ENCODE measurements at places on chromosomes 2 and 18. TPM values are rescaled to one million over a fixed set of nuclear protein-coding genes. Genes with fewer than 3 reads are reported as not detected.

DNA sequence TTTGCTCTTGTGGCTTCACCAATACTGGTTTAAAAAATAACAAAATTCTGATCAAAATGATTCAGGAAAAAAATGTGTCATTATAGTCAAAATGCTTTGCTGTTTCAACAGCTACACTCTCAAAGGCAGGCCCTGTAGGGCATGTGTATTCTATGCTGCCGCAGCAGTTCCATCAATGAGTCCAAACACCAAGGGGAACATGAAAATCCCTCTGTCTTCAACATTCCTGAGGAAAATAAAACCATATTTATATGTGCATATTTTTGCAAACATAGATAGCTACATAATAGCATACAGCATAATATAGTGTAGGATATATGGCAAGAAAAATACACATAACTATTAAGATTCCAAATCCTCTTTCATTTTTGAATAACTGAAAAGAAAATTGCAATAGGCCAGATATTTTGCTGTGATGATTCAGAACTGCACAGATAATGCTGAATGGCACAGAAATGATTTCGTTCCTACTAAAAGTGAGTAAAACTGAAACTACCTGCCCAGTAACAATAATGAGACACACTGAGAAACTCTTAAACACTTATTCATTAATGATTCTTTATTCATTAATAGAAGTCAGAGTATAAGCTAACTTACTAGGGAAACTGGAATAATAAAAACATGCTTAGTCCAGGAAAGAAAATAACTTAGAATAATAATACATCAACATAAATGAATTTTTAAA is 343.8 kb downstream of the SUCLG1 start:
- no peak for DNase-seq

DNA sequence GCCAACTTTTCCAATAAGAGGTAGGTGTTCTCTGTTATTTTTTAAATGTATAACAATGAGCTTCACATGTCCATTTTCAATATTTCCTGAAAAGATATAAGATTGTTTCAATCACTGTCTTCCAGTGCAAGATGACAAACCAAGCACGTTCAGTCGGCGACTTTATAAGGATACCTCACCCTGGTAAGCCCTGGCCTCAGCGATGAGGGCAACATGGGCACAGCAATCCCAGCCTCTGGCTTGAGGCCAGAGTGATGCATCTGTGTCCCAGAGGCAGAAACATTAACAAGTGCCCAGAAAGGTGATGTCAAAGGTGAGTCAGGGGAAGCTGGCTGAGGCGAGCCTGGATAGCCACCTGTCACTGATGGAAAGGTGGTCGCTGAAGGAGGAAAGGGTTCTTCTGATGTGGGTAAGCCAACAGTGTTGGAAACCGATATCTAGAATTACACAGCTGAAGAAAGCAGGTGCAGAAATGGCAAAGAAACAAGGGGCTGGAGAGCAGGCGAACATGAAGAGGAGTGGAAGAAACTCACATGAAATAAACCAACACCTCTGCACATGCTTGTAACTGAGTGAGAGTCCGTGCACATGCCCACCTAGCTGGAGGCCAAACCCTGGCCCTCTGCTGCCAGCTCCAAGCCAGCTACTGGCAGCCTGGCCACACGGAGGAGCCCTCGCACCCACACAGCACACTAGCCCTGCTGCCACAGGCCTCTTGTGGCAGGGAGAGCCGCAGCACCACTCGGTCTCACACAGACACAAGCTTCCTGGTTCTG is 65.5 kb downstream of the FBXO15 start:
- DNase-seq, result peak; percentile 29

SERPINB12 gene
- total RNA-seq, result 0.96 TPM

- no peak for DNase-seq
Observed at GRCh38 chr18:46364048-46364447, 259.9 kb downstream of the HAUS1 start.

GRCh38 chr18:2617401-2617998 is 38.0 kb upstream of the SMCHD1 start:
- DNase-seq, result no peak

RBM43 gene
- total RNA-seq, result 11.3 TPM

DNA sequence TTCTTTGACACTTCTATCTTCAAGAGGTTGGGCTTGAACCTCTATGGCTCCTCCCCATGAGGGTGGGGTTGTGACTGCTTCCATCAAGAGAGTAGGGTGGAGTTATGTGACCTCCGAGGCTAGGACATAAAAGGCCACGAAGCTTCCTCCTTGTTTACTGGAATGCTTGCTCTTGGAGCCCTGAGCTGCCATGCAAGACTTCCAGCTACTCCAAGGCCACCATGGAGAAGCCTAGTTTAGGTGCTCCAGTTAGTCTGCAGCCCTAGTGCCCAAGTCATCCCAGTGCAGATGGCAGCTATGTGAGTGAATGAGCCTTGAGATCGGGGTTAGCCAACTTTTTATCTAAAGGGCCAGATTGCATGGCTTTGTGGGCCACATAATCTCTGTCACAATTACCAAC is 2.4 kb upstream of the MERTK start:
- no peak for DNase-seq

DNA sequence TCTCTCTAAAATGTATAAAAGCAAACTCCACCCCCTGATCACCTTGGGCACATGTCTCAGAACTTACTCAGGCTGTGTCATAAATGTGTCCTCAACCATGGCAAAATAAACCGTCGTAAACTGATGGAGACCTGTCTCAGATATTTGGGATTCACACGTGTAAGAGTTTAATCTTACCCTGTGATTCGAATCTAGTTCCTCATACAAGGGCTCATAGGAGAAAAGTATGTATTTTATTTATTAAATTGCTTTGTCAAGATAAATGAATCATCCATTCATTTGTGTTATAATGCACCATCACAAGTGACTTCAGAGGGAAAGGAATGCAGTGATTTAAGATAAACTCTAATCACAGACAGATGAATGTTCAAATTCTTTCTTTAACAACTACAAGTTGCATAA is 712.5 kb upstream of the LRATD1 start:
- DNase-seq, result no peak

DNA sequence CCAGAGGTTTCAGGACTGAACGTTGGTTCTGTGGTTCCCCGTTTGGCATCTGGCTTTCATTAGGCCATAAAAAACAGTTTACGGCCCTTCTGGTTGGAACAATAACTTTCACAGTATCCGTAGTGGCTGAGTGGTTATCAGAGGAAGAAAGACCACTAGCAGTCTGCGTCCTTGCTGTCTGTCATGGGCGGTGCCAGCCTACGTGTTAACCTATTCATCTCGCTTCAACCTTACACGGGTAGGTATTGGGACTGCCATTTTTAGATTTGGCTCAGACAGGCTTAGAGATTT is 42.6 kb upstream of the ROCK2 start:
- peak; percentile 73 for DNase-seq

DNA sequence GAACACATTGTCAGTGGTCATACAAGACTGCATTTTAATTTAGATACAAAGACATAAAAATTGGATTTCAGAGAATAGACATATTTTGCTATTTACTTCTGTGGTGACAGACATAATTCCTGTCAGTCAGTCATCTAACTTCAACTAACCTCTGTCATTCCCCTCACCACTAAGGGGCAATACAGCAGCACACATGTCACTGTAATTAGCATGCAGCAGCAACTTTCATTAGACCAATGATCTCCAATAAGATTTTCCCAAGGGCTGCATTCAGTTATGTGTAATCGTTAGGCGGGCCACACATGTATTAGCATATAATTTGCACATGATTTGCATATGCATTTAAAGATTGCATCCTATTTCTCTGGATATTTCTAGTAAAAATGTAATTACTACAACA is 624.5 kb downstream of the NR4A2 start:
- no peak for DNase-seq

DIPK1C gene
- total RNA-seq, result 3.1 TPM

GRCh38 chr2:96954011-96954846 is 32.2 kb downstream of the FAM178B start:
- peak; percentile 49 for DNase-seq

DNA sequence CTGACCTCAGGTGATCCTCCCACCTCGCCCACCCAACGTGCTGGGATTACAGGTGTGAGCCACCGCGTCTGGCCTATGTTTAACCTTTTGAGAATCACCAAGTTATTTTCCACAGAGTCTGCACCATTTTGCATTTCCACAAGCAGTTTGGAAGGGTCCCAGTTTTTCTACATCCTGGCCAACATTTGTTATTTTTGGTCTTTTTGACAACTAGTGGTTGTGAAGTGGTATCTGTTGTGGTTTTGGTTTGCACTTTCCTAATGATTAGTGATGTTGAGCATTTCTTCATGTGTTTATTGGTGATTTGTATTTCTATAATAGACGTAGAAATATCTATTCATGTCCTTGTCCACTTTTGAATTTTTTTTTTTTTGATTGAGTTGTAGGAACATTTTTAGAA is 67.9 kb downstream of the BIRC6 start:
- DNase-seq, result no peak

- DNase-seq, result peak; percentile 63
Observed at GRCh38 chr2:220847589-220847988, 724.5 kb downstream of the EPHA4 start.

- DNase-seq, result peak; percentile 85
Observed at GRCh38 chr2:85792783-85793441, 39.1 kb downstream of the ATOH8 start.

DNA sequence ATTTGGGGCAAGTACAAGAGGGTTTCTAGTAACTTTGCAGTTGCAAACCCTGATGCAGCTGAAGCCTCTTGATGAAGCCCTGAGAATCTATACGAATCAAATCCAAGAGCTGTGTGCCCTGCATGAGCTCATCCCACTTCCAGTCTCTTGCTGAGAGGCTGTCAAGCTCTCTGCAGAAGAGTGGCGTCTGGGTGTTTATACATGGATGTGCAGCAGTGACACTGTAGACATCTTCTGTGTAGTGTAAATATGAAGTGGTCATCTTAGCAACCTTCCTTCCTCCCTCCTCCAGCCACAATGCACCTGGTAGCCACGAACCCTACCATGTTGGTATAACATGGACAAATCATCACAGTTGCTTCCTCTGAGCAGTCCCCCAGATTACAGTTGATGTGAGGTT is 18.4 kb upstream of the KIAA2012 start:
- no peak for DNase-seq

DNA sequence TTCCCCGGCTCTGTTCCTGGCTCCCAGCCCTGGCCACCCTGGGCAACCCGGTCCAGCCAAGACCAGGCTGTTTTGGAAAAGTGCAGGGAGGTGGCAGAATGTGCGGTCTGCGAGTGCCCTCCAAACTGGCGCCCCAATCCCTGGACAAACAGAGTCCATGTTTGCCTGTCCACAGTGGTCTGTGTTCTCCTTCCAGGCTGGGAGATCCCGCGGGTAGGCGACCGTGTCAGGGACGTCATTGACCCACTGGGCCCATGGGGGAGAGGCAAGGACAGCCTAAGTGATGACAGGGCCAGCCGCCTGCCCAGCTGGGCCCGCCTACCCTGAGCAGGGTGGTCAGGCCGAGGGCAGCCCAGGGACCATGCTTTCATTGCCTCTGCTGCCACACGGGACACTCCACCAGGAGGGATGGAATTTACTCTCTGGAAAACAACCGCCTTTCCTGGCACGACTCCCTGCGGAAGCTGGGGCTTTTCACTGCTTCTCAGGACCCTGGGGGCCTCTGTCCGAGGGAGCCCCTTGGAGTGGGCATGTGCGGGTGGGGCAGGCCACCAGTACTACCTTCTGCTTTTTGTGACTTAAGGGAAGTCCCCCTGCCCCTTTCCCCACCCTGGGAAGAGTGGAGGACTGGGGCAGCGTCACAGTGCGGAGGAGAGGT is 20.1 kb downstream of the CYP26B1 start:
- DNase-seq, result no peak
